Mucosa of descending colon (tissue), 3 donors: ENCODE measurements at places on chromosomes 1 and 21. TPM values are rescaled to one million over a fixed set of nuclear protein-coding genes. Genes with fewer than 3 reads are reported as not detected.

GRCh38 chr1:229208481-229208880 is 62.4 kb upstream of the RAB4A start:
- no peak for DNase-seq

Gene SLC25A33
- 4.8 TPM for total RNA-seq

- no peak for DNase-seq
Measured at GRCh38 chr1:159068886-159069285, 7.7 kb downstream of the AIM2 start.

Gene PAPPA2
- total RNA-seq = 1.0 TPM

GRCh38 chr21:44267655-44268142 is 6.0 kb upstream of the DNMT3L start:
- no peak for DNase-seq

DNA sequence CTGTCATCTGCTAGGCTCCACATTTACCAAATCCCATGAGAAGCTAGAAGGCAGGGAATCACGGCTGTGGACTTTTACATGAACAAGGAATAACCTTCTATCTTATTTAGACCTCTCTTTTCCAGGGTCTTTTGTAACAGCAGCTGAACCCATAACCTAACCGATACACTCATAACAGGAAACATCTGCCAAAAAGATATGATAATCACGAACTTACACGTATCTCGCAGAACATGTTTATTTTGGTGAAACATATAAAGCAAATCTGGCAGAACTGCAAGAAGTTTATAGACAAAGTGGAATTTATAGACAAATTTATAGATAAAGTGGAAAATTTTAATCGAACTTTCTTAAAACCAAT is 20.4 kb downstream of the TINAGL1 start:
- DNase-seq = no peak

DNA sequence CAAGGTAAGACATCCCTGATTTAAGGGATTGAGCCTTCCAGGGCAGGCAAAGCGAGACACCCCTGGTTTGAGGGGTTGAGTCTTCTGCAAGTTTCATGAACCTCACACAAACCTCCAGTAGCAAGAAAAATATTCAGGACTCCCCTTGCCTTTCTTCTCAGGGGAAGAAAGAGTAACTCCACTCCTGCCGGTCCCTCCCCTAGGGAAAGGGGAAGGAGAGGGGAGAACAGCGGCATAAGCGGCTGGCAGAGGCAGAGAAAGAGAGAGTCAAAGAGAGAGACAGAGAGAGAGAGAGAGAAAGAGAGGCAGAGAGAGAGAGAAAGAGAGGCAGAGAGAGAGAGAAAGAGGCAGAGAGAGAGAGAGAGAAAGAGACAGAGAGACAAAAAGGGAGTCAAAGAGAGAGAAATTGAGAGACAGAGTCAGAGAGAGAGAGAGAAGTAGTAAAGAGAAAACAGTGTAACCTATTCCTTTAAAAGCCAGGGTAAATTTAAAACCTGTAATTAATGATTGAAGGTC is 29.5 kb upstream of the CBR3 start:
- no peak for DNase-seq

GRCh38 chr1:197402189-197402588 is 134.1 kb downstream of the CRB1 start:
- no peak for DNase-seq

- no peak for DNase-seq
Measured at GRCh38 chr21:37348664-37349063, 17.9 kb upstream of the DYRK1A start.

Gene UCK2
- total RNA-seq = 51.8 TPM

Gene CHODL
- total RNA-seq = 0.41 TPM

Gene SH2D2A
- total RNA-seq = 3.1 TPM

- no peak for DNase-seq
Measured at GRCh38 chr1:65247419-65248359, 61.7 kb upstream of the DNAJC6 start.

Gene ANXA9
- total RNA-seq = not detected

Gene TDRD5
- 0.76 TPM for total RNA-seq

Gene TYW3
- total RNA-seq = 8.3 TPM

GRCh38 chr1:20216574-20216973 is 30.3 kb upstream of the PLA2G2C start:
- DNase-seq = peak; percentile 55

- no peak for DNase-seq
Measured at GRCh38 chr1:236067854-236068454, 3.1 kb upstream of the NID1 start.

GRCh38 chr1:43757343-43758053 is 50.2 kb downstream of the ST3GAL3 start:
- no peak for DNase-seq

DNA sequence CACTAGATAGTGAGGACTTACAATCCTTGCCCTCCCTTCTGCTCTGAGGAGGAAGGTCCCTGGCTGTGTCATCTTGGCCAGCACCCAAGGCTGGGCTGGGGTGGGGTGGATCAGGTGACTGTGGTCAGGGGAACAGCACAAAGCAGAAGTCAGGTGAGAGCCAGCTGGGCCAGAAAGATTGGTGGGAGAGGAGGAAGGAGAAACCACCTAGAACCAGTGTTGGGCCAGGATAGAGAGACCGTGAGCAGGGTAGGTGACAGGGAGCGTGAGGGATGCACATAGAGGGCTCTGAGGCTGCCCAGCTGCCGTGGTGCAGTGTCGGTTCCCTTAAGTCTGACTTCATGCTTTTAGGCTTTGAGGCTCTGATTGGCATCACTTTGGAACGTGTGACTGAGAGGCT is 22.7 kb downstream of the NCF2 start:
- peak; percentile 55 for DNase-seq

GRCh38 chr21:41948078-41948895 is 5.5 kb downstream of the C2CD2 start:
- DNase-seq = no peak

- no peak for DNase-seq
Measured at GRCh38 chr1:89660224-89661061, 27.5 kb downstream of the LRRC8C start.
